ENCODE measurements at places on chromosomes 1 and 21.

GRCh38 chr1:192407206-192407605 is 90.4 kb downstream of the RGS21 start:
- no peaks in the 10 kb centered on the region for H3K36me3 ChIP-seq

DNA sequence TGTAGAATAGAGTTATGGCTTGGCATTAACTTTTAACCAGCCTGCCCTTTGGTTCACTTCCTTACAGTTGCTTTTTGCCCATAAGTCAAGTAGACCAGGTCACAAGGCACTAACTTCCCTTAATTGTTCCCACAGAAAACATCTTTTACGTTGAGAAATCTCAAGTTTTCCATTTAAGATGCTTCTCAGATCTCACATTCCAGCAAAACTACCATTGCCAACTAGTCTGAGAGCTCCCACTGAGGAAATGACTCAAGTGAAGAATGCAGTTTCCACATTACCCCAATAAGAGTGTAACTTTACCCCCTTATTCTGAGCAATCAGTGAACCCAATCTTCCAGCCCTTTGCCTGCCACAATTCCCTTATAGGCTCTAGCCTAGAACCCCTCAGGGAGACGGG is 502.2 kb upstream of the OLFM3 start:
- no peaks in the 10 kb centered on the region for H3K4me1 ChIP-seq
- no peaks in the 10 kb centered on the region for H3K27me3 ChIP-seq
- H3K4me3 ChIP-seq = no peak overlapping the region
- H3K36me3 ChIP-seq = no peaks in the 10 kb centered on the region
- no peak overlapping the region for H3K27ac ChIP-seq

DNA sequence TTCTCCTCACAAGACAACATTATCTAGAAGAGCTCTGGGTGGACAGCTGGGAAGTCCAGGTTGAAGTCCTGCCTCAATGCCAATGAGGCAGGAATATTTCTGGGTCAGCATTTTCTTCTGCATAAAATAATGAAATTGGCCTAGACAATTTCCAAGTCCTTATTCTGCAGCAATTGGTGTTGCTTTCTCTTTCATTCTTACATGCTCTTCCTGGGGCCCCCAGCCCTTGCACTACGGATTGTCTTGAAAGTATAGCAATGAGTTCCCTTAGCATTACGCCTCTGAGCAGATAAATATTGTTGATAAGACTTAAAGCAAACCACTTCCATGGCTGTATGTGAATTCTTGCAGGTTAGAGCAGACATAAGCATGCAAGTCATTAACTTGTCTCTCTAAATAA is 188.5 kb downstream of the TGFBR3 start:
- H3K27me3 ChIP-seq = no peaks in the 10 kb centered on the region
- no peak overlapping the region for H3K4me3 ChIP-seq

DNA sequence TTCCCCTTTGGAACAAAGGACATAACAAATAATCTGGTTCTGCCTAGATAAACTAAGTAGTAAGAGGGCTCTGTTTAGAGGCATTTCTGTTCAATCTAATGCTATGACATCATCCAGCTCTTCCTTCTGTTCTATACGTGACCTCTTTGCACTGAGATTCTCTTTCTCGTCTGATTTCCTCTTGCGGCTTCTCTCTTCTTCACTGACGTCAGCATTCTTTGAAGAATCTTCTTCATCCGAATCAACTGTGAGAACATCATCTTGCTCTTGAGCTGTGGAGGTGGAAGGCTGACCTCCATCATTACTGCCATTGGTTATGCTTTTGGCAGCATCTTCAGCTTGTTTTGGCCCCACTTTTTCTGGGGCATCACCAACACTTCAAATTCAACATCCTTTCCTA is 130.4 kb downstream of the HS2ST1 start:
- H3K4me3 ChIP-seq = no peak overlapping the region
- no peaks in the 10 kb centered on the region for H3K36me3 ChIP-seq
- DNase-seq = no peak
- H3K4me1 ChIP-seq = no peaks in the 10 kb centered on the region
- no peaks in the 10 kb centered on the region for H3K27me3 ChIP-seq
- no peak overlapping the region for H3K27ac ChIP-seq

DNA sequence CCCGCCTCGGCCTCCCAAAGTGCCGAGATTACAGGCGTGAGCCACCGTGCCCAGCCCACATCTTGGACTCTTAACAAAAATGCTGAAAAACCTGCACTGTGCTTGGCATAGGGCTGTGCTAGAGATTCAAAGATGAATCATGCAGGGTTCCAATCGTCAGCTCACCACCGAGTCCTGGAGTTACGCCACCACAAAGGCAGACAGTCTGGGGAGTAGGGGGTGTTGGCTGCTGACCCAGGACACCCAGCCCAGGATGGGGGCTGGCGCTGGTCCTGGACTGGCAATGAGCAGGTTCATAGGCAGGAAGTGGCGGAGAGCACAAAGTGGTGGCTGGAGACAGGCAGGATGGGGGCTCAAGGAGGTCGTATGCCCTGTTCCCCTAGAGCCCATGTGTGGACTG is 16.0 kb downstream of the PSRC1 start:
- H3K4me1 ChIP-seq = peaks cover 15% of the 10 kb centered on the region
- H3K4me3 ChIP-seq = no peak overlapping the region
- H3K36me3 ChIP-seq = peaks cover 26% of the 10 kb centered on the region

DNA sequence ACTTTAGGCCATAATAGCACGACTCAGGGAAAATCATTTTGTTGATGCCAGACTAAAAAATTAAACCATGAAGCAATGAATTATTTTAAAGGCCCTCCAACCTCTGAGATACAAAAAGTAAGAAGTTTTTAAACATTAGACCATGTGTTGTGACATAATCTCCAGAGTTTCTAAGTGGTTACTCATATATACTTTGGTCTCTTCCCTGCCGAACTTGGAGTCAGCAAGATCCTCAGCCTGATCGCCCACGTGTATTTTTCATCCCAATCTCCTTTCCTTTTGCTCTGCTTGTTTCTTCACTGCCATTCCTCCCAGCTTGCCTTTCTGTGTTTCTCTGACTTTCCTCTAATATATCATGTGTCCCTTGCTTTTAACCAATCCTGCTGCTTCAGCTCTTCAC is 3.8 kb downstream of the ARV1 start:
- H3K4me1 ChIP-seq = peaks cover 9% of the 10 kb centered on the region
- no peak for DNase-seq
- no peak overlapping the region for H3K4me3 ChIP-seq

DNA sequence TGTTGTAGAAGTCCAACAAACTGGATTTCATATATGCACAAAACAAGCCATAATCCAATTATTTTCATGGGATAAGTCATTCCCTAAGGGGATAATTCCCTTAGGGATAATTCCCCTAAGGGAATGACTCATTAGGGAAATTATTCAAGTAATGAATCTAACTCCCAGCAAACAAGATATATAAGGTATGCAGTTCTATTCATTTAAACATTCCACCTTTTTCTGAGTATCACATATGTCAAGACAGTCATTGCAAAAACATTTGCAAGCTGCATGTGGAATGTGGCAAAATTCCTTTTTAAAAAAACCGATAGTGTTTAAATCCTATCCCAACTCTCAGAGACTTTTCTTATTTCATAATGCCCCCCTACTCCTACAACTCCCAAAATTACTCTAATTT is 131.2 kb downstream of the AKT3 start:
- H3K27ac ChIP-seq = peak overlapping the region; percentile 96
- H3K36me3 ChIP-seq = no peaks in the 10 kb centered on the region
- DNase-seq = no peak
- no peaks in the 10 kb centered on the region for H3K27me3 ChIP-seq
- H3K4me3 ChIP-seq = no peak overlapping the region

DNA sequence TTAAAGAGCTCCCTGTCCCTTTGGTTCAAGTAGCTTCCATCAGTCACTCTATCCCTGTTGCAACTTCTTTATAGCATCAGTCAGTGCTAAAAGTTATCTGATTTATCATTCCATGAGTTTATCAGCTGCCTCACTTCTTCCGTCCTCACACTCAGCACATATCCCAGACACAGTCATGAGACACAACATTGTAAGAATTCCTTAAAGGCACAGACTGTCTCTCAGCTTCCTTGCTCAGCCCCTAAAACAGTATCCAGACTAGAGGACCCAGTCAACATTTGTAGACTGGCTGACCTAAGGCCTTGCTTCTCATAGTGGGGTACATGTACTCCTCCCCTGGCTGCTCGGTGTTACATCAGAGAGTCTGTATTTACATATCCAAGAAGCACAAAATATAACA is 164.9 kb upstream of the ADGRL2 start:
- H3K4me1 ChIP-seq = no peaks in the 10 kb centered on the region
- DNase-seq = no peak
- no peaks in the 10 kb centered on the region for H3K27me3 ChIP-seq
- no peaks in the 10 kb centered on the region for H3K36me3 ChIP-seq
- no peak overlapping the region for H3K27ac ChIP-seq

DNA sequence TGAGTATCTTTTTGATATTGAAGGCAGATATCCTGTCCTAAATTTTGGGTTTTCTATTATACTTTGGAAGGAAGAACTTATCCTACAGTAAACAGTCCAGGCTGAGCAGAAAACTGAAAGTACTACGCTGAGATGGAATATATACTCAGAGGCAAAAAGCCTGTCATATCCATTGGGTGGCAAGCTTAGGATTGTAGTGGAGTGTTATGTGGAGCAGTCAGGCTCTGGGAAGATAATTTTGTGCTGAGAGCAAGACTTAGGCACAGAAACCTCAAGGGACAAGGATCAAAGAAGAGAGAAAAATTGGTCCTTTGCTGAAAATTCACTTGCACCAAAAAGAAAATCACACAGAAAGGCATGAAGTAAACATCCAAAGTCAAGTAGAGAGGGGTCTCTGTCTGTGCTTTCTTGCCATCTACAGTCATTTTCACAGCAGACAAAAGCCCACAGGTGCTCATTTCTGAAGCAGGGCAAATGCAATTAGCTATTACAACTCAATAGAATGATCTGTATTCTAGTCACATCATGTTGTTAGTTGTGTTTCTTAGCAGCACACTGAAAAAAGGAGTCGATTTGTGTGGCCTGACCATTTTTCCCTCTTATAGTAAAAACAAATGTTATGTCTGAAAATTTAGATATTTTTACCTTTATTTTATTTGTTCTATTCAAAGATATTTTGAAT is 38.5 kb downstream of the CRB1 start:
- H3K4me1 ChIP-seq = peaks cover 6% of the 10 kb centered on the region
- no peaks in the 10 kb centered on the region for H3K27me3 ChIP-seq
- H3K27ac ChIP-seq = no peak overlapping the region
- DNase-seq = no peak
- no peak overlapping the region for H3K4me3 ChIP-seq

DNA sequence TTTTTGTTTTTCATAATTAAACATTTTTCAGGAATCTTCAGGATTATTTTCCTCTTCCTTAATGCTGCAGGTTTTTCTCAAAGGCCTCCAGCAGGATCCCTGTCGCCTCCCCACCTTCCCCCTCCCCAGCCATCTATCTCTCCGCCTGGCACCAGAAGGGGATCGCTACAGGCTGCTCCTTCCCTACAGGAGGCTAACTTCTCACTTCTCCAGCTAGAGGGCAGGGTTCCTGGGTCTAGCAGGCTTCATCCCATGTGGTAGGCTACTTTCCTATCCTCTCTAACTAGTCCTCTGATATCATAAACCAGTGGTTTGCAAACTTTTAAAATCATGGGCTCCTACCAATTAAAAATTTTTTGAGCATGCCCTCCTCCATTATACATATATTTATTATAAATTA is 104.1 kb downstream of the KCNN3 start:
- H3K4me3 ChIP-seq = no peak overlapping the region
- H3K36me3 ChIP-seq = no peaks in the 10 kb centered on the region
- H3K27ac ChIP-seq = no peak overlapping the region
- no peaks in the 10 kb centered on the region for H3K4me1 ChIP-seq

- no peak overlapping the region for H3K4me3 ChIP-seq
- H3K27me3 ChIP-seq = no peaks in the 10 kb centered on the region
- DNase-seq = no peak
These were observed 35.0 kb downstream of the TMCC2 start for GRCh38 chr1:205262731-205263171.

GRCh38 chr1:208131621-208132286 is 112.4 kb downstream of the PLXNA2 start:
- H3K4me1 ChIP-seq = peaks cover 8% of the 10 kb centered on the region
- H3K36me3 ChIP-seq = no peaks in the 10 kb centered on the region
- H3K27me3 ChIP-seq = no peaks in the 10 kb centered on the region

GRCh38 chr1:53550201-53550741 is 91.1 kb downstream of the DMRTB1 start:
- no peaks in the 10 kb centered on the region for H3K36me3 ChIP-seq
- H3K27me3 ChIP-seq = no peaks in the 10 kb centered on the region
- H3K27ac ChIP-seq = no peak overlapping the region
- H3K4me3 ChIP-seq = no peak overlapping the region

DNA sequence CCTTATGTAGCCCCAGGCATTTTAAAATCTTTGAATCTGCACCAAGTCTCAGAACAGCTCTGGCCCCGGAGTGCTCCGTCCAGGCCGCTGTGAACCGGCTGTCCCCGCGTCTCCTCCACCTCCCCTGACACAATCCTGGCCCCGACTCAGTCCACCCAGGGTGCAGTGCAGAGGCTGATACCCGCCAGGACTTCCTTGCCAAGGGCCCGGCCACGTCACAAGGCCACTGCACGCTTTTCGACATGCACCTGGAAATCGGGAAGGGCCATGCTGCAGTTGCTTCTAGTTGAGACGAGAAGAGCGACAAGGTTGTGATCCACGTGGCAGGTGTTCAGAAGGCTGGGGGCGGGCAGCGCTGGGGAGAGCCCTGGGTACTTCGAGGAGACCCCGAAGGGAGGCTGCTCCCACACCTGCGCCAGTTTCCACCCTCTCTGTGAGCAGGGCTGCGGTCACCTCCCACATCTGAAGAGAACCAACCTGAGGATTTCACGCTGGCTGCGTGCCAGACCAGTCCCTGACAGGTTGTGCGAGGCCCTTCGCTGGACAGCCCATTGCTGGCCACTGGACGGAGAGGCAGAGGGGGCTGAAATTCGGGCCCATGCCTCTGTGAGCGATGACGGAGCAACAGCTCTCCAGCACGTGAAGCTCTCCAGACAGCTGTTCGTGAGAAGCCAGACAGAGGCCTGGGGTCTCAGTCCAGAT is 6.7 kb downstream of the VWA1 start:
- H3K4me1 ChIP-seq = no peaks in the 10 kb centered on the region
- H3K36me3 ChIP-seq = no peaks in the 10 kb centered on the region
- no peak overlapping the region for H3K27ac ChIP-seq
- no peaks in the 10 kb centered on the region for H3K27me3 ChIP-seq
- H3K4me3 ChIP-seq = no peak overlapping the region

GRCh38 chr1:99869304-99869703 is 19.1 kb downstream of the AGL start:
- H3K4me1 ChIP-seq = no peaks in the 10 kb centered on the region
- no peak for DNase-seq
- H3K36me3 ChIP-seq = peaks cover 7% of the 10 kb centered on the region
- H3K27ac ChIP-seq = no peak overlapping the region

GRCh38 chr1:19462781-19463503 is 22.4 kb downstream of the CAPZB start:
- no peak for DNase-seq
- H3K4me1 ChIP-seq = peaks cover 8% of the 10 kb centered on the region
- H3K27ac ChIP-seq = no peak overlapping the region
- H3K27me3 ChIP-seq = no peaks in the 10 kb centered on the region
- H3K4me3 ChIP-seq = no peak overlapping the region
- peaks cover 11% of the 10 kb centered on the region for H3K36me3 ChIP-seq

- no peak for DNase-seq
- no peak overlapping the region for H3K4me3 ChIP-seq
- no peaks in the 10 kb centered on the region for H3K36me3 ChIP-seq
- peak overlapping the region; percentile 75 for H3K27ac ChIP-seq
- H3K4me1 ChIP-seq = peaks cover 32% of the 10 kb centered on the region
These were observed 154.0 kb downstream of the TGFB2 start for GRCh38 chr1:218499011-218499691.
